ENCODE measurements at places on chromosomes 12 and 14. TPM values are rescaled to one million over a fixed set of nuclear protein-coding genes. Genes with fewer than 3 reads are reported as not detected.

DNA sequence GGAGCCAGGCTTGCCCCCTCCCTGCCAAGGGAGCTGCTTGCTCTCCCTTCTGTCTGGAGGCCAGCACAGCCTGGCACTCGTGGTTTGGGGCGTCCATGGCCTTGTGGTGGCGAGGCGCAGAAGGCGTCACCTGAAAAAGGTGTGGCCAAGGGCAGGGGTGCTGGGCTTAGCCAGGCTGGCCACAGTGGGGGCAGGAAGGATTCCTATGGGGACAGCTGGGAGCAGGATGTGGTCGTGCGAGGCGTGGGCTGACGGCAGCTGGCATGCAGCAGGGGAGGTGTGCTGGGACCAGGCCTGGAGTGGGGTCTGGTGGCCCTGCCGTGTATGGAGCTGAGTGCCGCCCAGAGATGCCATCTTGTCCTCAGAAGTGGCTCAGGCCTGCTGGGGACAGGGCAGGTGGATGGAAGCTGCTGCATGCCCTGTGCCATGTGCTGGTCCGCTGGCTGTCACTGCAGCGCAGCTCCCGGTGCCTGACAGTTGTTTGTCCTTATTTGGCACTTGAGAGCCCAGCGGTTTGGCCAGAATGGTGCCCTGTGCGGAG is 30.0 kb downstream of the SH2B3 start:
- no peak for DNase-seq

DNA sequence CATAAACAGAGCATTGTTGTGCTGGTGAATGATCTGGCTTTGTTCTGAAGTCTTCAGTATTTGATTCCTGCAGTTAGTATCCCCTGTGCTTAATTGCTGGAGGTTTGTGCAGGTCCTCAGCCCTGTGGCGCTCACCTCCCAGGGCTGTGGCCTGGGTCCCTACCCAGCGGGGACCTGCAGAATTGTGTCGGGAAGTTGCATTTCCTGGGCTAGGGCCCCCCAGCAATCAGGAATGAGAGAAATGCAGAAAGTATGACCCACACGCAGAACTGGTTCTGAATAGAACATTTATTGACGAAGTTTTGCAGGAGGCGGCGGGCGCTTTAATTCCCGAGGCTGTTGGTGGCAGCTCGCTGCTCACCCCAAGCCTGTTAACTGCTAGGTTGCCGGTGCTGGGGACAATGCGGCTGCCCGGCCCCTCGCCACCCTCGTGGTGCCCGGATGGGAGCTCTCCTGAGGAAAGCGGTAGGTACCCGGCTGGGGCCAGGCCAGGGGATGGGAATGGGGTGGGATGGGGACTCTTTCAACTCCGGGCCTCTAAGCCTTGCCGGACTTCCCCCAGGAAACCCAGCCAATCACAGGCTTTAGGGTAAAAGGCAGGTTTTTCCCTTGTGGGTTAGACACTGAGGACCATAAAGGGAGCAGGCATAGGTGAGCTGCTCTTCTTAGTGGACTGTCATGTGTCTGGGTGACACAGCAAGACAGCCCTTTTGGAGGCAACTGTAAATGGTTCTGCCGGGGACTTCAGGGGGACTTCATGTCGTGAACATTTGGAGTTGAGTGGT is 11.6 kb downstream of the PLEKHG3 start:
- no peak for DNase-seq

GRCh38 chr12:30063435-30063945 is 279.7 kb upstream of the TMTC1 start:
- DNase-seq, result no peak

DNA sequence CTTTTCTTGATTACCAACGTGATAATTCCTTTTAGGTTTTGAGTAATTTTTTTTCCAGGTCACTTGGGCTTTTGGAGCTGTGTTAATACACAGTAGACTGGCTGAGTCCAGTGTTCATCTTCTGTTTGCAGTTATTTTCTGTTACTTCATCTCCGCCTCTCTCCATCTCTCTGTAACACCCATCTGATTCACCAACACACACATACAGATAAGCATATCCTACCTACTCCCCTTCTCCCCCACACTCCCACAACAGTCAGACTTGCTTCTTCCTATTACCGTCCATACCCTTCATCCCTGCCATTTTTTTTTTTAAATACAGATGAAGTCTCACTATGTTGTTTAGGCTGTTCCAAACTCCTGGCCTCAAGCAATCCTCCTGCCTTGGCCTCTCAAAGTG is 72.7 kb upstream of the MANSC4 start:
- no peak for DNase-seq

DNA sequence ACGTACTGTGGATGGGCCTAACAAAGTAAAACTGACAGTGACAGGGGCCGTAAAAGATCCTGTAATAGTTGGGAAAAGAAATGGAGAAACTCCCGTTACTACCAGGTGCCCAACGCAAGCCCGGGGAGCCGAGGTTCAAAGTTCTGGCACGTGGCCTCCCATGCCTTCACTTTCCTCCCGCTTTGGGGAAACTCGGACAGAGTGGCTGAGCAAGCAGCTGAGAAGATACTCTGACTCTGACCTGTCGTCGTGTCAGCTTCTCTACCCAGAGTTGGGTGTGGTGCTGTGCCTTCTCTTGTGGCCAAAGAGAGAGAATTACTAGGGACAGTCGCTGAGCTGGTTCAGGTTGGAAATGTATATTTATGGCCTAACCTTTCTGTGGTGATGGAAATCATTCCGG is 1.7 kb downstream of the B4GALNT3 start:
- DNase-seq, result no peak

GRCh38 chr14:91509878-91510170 is 286 bp downstream of the PPP4R3A start:
- DNase-seq, result no peak

- DNase-seq, result no peak
These were observed 252.5 kb upstream of the TMPO start for GRCh38 chr12:98262902-98263301.

DNA sequence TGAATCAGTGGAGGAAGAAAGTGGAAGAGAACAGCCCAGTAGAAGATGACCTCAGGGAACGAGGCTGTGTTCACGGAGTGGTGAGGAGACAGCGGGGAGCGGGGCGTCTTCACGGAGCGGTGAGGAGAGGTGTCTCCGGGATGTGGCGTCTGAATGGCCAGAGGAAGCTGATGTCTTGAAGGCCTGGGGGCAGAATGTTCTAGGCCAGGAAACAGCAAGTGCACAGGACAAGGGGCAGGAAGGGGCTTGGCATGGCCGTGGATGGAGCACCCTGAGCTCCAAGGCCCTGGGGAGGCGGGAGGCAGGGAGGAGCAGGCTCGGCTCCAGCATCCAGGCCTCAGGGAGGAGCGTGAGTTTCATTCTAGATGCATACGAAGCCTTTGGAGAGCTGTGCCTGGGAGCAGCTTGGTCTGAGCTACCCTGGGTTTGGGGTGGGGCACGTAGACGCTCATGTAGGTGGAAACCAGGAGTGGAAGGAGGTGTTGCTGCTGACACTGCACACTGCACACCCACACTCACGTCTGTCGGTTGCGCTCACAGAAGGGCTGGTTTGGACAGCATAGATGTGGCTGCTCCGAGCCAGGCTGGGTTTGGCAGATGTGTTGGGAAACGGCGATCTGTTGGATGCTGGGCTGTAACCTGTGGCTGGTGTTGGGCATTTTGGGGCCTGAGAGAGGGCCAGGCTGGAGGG is 131.6 kb downstream of the ADGRD1 start:
- DNase-seq, result no peak

The CD4 gene
- total RNA-seq, result 0.07 TPM

The P2RX2 gene
- total RNA-seq, result not detected

The NEUROD4 gene
- total RNA-seq, result not detected

The OR4L1 gene
- not detected for total RNA-seq

The PYM1 gene
- total RNA-seq, result 56.0 TPM

The RHEBL1 gene
- total RNA-seq, result 1.6 TPM

The OASL gene
- total RNA-seq, result 0.29 TPM

Data from epithelial cell of proximal tubule (primary cell).